Uterus (tissue), 4 donors: ENCODE measurements at places on chromosomes 16 and 17. TPM values are rescaled to one million over a fixed set of nuclear protein-coding genes. Genes with fewer than 3 reads are reported as not detected.

DNA sequence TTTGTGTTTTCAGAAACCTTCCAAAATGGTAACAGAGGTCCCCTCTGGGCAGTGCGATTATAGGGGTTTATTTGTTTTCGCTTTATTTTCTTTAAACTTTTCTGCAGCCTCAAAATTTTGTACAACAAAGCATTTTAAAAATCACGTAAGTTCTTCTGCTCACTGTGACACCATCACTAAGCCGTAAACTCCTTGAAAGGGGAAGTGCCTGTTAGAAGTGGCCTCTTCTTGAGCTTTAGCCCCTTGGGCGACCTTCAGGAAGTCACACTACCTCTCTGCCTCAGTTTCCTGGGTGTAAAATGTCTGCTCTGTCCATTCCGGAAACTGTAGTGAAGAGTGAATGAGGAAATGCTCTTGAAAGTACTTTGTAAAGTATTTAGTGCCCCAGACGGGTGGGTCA is 26.6 kb downstream of the ARHGAP27 start:
- no peak overlapping the region for H3K27ac ChIP-seq
- H3K27me3 ChIP-seq, result no peaks in the 10 kb centered on the region
- no peak overlapping the region for H3K4me3 ChIP-seq
- DNase-seq, result no peak
- H3K36me3 ChIP-seq, result no peaks in the 10 kb centered on the region
- H3K4me1 ChIP-seq, result no peaks in the 10 kb centered on the region

Gene SAMD14
- 2.3 TPM for total RNA-seq

- no peak for DNase-seq
- H3K27ac ChIP-seq, result no peak overlapping the region
- no peaks in the 10 kb centered on the region for H3K36me3 ChIP-seq
Measured at GRCh38 chr17:73010414-73010813, 82.1 kb downstream of the SLC39A11 start.

DNA sequence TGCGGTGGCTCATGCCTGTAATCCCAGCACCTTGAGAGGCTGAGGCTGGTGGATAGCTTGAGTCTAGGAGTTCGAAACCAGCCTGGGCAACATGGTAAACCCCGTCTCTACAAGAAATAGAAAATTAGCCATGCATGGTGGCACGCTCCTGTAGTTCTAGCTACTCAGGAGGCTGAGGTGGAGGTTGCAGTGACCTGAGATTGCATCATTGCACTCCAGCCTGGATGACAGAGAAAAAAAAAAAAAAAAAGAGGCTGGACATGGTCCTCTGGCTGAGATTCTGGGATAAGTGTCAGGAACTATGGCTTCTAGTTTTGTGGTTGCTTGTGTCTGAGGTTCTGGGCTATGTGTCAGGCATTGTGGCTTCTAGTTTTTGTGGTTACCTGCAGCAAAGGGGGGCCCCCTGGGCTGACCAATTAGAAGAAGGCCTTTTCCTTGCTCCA is 7.0 kb downstream of the KSR1 start:
- no peaks in the 10 kb centered on the region for H3K4me1 ChIP-seq
- H3K36me3 ChIP-seq, result no peaks in the 10 kb centered on the region
- no peaks in the 10 kb centered on the region for H3K27me3 ChIP-seq
- no peak for DNase-seq
- no peak overlapping the region for H3K4me3 ChIP-seq

GRCh38 chr17:44375196-44376017 is 11.8 kb upstream of the FAM171A2 start:
- no peaks in the 10 kb centered on the region for H3K27me3 ChIP-seq
- no peak for DNase-seq
- no peaks in the 10 kb centered on the region for H3K4me1 ChIP-seq
- no peak overlapping the region for H3K27ac ChIP-seq

DNA sequence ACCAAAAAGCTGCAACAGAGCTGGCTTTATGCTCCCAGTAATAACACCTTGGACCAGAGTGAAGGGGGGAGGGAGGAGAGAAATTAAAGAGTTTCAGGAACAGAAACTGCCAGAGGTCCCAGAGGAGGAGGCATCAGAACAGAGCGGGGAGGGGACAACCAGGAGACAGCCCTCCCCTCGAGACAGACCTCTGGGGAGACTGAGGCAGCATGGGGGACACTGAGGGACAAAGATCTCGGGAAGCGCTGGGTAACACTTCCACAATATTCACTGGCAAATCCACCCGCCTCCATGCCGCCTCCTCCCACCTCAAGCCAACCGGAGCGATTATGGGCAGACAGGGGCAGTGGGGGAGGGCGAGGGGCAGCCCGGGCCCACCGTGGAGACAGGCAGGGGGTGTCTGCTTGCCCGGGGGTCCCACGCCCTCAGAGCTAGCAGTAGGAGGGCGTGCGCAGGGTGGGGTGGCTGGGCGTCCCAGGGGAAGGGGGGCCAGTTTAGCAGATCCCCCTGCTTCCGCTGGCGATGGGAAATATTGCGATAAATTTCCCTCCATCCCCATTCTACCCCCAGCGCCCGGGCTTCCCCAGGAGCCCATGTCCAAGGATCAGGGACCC is 1.2 kb downstream of the PCGF2 start:
- peaks cover 4% of the 10 kb centered on the region for H3K4me1 ChIP-seq
- no peak for DNase-seq
- no peaks in the 10 kb centered on the region for H3K36me3 ChIP-seq
- peak overlapping the region; percentile 93 for H3K4me3 ChIP-seq
- H3K27ac ChIP-seq, result peak overlapping the region; percentile 89

- H3K4me1 ChIP-seq, result peaks cover 9% of the 10 kb centered on the region
- no peaks in the 10 kb centered on the region for H3K27me3 ChIP-seq
- H3K36me3 ChIP-seq, result no peaks in the 10 kb centered on the region
- no peak overlapping the region for H3K27ac ChIP-seq
- H3K4me3 ChIP-seq, result no peak overlapping the region
Measured at GRCh38 chr17:64498308-64499203, 1.7 kb upstream of the POLG2 start.

Gene ATAD5
- total RNA-seq, result 8.8 TPM

DNA sequence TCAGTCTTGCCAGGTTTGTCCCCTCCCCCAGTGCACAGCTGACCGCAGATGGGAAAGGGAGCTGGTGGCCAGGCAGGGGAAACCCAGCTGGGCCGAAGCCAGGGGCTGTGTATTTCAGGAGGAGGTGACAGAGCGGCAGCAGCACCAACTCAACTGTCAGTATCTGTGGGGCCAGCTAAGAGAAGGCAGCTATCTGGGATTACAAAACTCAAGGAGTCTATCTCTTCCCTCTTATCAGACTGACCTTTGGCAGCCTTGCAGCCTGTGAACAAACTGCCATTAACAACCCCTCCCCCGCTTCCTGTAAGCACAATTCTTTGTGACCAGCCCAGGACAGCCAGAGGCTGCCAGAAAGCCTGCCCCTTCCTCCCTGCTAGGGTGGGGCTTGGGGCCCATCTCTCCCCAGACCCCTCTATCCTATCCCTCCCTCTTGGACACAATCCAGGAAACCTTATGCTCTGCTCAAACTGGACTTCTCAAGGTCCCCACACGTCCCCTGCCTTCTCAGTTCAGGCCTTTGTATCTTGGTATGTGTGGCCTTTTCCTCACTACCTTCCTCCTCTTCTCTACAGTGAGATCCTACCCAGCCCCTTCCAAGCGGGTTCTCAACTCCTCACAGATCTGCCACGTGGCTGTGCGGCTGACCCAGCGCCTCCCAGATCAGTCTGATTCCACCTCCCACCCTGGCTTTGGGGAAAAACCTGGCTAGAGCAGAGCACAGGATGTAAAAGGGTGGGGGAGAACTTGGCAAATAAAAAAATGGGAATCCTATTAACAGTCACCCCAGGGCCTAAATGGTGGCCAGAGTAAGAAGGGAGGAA is 10.5 kb downstream of the ST3GAL2 start:
- H3K27me3 ChIP-seq, result no peaks in the 10 kb centered on the region
- DNase-seq, result peak; percentile 90
- H3K4me3 ChIP-seq, result no peak overlapping the region
- no peaks in the 10 kb centered on the region for H3K36me3 ChIP-seq
- H3K4me1 ChIP-seq, result peaks cover 41% of the 10 kb centered on the region
- H3K27ac ChIP-seq, result peak overlapping the region; percentile 82

Gene MT1F
- not detected for total RNA-seq

Gene C16orf96
- total RNA-seq, result 0.30 TPM

- no peak for DNase-seq
- H3K27me3 ChIP-seq, result no peaks in the 10 kb centered on the region
- no peak overlapping the region for H3K4me3 ChIP-seq
- H3K27ac ChIP-seq, result no peak overlapping the region
- H3K4me1 ChIP-seq, result no peaks in the 10 kb centered on the region
- no peaks in the 10 kb centered on the region for H3K36me3 ChIP-seq
Measured at GRCh38 chr17:691423-691822, 23.2 kb downstream of the VPS53 start.

- H3K27me3 ChIP-seq, result no peaks in the 10 kb centered on the region
- peak within 1 kb of the TSS; percentile 97 for H3K27ac ChIP-seq
- peak; percentile 83 for DNase-seq
- H3K4me1 ChIP-seq, result no peaks in the 10 kb centered on the region
Measured at GRCh38 chr17:10729334-10730193, at the start of gene TMEM220. Gene TMEM220, minus strand, starts transcription at chr17:10730023. Its CDS starts 172 bp downstream, at chr17:10729851.

GRCh38 chr17:62807812-62808575 is at the start of gene MARCHF10:
Gene MARCHF10, minus strand, starts transcription at chr17:62808314. Its CDS starts 6,579 bp downstream, at chr17:62801735.
- no peaks in the 10 kb centered on the region for H3K4me1 ChIP-seq
- no peak for DNase-seq
- H3K36me3 ChIP-seq, result no peaks in the 10 kb centered on the region
- H3K27ac ChIP-seq, result no peak within 1 kb of the TSS
- H3K4me3 ChIP-seq, result no peak within 1 kb of the TSS

- peak; percentile 91 for DNase-seq
- H3K27me3 ChIP-seq, result no peaks in the 10 kb centered on the region
- H3K36me3 ChIP-seq, result no peaks in the 10 kb centered on the region
Measured at GRCh38 chr17:15262291-15263205, 2.6 kb downstream of the PMP22 start.

GRCh38 chr16:53901408-53901807 is 197.5 kb downstream of the FTO start:
- DNase-seq, result no peak
- H3K36me3 ChIP-seq, result no peaks in the 10 kb centered on the region
- no peak overlapping the region for H3K27ac ChIP-seq
- H3K4me1 ChIP-seq, result peaks cover 4% of the 10 kb centered on the region
- H3K4me3 ChIP-seq, result no peak overlapping the region

DNA sequence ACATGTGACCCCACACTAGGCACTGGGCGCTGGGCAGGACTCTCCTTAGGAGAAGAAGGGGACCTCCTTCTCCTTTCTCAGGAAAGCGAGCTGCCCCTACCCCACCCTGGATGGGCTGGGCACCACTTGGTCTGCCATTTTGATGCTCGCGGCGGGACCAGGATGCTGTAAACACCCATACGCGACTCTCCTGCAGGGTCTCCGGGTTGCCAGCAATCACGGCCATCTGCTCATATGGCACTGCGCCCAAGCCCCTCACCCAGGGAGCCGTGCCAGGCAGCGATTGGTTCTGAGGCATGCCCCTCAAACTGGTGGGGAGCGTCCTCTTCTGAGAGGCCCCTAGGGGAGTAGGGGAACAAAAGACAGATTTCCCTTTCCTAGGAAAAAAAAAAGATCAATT is 99.0 kb downstream of the C16orf78 start:
- H3K4me3 ChIP-seq, result no peak overlapping the region
- H3K27me3 ChIP-seq, result no peaks in the 10 kb centered on the region
- H3K27ac ChIP-seq, result no peak overlapping the region
- H3K36me3 ChIP-seq, result no peaks in the 10 kb centered on the region

GRCh38 chr17:34360601-34361270 is 2.3 kb downstream of the CCL1 start:
- H3K4me1 ChIP-seq, result no peaks in the 10 kb centered on the region
- H3K4me3 ChIP-seq, result no peak overlapping the region
- H3K27me3 ChIP-seq, result no peaks in the 10 kb centered on the region

GRCh38 chr16:16100631-16101030 is 122.7 kb downstream of the ABCC6 start:
- DNase-seq, result no peak
- H3K27ac ChIP-seq, result no peak overlapping the region
- H3K36me3 ChIP-seq, result no peaks in the 10 kb centered on the region
- no peaks in the 10 kb centered on the region for H3K27me3 ChIP-seq
- H3K4me1 ChIP-seq, result peaks cover 10% of the 10 kb centered on the region

- H3K4me1 ChIP-seq, result no peaks in the 10 kb centered on the region
- H3K27ac ChIP-seq, result no peak overlapping the region
- no peaks in the 10 kb centered on the region for H3K27me3 ChIP-seq
Measured at GRCh38 chr16:49530427-49530970, 156.9 kb downstream of the C16orf78 start.

DNA sequence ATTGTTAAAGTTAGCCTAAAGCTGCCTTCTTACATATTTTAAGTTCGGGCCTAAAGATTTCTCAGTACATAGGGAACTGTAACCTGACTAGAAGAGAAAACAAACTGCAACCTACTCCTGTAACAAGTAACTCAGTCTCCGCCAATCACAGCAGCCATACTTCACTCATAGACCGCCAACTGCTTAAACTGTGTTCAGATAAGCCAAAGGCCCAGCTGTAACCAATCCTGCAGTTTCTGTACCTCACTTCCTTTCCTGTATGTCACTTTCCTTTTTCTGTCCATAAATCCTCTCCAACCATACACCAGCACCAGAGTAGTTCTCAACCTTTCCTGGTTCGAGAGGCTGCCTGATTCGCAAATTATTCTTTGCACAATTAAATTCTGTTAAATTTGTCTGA is 41.5 kb downstream of the GLG1 start:
- H3K4me3 ChIP-seq, result no peak overlapping the region
- no peaks in the 10 kb centered on the region for H3K4me1 ChIP-seq
- DNase-seq, result no peak
- no peaks in the 10 kb centered on the region for H3K27me3 ChIP-seq
